Fibroblast of skin of right quadriceps (primary cell): ENCODE measurements at places on chromosomes 7 and 10.
A peak's percentile ranks its signal among the peaks of the same experiment; 100 is the strongest.

DNA sequence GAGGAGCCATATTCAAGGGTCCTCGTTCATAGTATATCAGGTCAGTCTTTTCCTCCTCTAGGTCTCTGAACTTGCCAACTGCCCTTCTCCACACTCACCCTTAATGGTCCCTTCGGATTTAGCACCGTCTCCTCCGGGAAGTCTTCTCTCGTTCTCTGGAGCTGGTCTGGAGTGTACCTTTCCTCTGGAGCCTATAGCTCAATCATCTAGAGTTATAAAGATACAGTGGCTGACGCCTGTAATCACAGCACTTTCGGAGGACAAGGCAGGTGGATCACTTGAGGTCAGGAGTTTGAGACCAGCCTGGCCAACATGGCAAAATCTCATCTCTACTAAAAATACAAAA is 4.4 kb upstream of the SCD start:
- DNase-seq = no peak

GRCh38 chr10:77458986-77459590 is 178.5 kb downstream of the KCNMA1 start:
- peak; percentile 73 for DNase-seq

DNA sequence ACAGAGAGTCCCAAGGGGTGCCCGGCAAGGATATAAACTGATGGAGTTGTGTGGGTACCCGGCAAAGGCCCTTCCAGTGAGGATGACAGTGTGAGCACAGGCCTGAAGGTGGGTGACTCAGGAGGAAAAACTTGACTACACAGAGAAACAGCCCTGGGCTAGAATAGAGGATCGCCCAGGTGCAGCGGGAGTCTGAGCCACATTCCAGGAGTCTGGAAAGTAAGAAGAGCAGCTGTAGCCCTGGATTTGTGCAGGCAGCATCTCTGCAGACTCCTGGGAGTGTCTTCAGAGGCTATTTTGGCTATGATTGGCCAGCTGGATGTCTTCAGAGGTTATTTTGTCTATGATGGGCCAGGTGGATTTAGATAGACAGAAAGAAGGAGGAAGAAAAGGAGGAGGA is 367.6 kb upstream of the MKI67 start:
- no peak for DNase-seq

- peak; percentile 29 for DNase-seq
Observed at GRCh38 chr10:21083861-21084260, 186.8 kb upstream of the NEBL start.

DNA sequence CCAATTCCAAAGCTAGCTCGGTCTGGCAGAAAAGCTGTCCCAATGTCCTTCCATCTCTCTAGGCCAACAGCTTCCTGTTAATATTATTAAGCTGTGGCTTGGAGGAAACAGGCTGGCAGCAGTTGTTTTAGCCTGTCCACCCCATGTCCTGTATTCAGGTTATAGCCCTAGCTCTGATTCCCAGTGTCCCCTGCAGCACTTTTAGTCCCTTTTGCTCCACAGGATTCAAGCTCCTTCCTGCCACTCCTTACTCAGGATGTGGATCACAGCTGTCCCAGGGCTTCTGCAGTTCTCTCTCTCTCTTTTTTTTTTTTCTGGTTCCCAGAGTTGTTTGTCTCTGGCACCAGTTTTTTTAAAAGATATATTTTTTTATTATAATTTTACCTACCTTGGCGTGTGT is 85.2 kb downstream of the PPP1R17 start:
- DNase-seq = no peak

DNA sequence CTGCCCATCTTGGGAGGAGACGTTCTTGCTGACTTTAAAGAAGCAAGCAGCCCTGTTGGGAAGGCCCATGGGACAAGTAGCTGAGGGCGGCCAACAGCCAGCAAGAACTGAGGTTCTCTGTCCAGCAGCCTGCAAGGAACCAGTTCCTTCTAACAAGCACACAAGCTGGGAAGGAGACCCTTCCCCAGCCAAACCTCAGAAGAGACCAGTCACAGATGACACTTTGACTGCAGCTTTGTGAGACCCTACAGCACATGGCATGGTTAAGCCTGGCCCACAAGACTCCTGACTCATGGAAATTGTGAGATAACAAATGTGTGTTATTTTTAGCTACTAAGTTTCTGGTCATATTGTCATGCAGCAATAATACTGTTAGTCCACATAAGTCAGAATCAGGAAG is 99.9 kb downstream of the PRLHR start:
- peak; percentile 25 for DNase-seq

DNA sequence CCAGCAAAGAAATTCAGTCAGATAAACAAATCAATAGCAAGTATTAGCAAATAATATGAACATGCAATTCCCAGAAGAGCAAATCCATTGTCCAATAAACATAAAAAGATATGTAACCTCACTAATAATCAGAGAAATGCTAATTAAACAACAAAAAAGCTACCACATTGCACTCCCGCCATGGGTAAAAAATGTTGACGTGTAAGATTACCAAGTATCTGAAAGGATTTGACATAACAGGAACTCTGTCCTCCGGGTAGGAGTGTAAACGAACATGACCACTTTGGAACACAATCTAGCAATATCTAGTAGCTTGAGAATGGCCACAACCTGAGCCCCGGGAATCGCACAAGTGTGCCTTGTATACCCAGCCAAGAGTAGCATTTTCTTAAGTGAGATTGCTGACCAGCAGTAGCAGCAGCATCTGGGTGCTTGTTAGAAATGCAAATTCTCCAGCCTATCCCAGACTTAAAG is 31.6 kb downstream of the DYDC1 start:
- DNase-seq = no peak

DNA sequence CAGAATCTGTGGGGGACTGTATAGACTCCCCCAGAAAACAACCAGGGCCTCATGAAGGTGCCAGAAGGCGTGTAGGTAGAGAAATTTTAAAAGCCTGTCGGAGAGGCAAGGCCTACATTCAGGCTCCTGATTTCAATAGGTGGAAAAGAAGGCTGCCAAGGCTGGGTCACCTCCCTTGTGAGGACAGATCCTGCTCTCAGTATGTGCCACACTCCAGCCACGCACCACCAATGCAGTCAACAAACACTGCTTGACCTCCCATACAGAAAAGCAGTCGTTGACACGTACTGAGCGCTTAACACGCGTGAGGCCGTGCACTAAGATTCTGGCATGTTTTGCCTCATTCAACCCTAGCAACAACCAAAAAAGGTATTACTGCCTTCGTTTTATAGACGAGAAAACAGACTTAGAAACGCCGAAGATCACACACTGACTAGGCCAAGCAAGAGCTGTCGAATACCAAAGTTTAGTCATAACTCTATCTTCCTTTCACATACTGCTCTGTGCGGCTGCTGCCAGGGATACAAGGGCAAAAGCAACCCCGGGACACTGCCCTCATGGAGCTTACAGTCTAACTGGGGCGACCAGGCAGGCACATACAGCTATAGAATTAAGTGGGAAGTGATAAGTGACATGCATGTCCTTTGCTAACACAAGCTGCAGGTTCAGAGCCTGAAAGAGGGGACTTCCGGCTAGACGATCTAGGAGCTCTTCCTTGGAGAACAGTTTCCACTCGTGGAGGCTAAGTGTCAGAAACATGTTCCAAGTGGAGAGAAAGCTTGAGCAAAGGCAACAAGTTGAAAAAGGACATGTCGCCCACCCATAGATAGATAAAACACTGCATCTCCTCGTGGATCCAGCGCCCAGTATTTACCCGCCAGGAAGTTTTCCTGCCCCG is 797 bp upstream of the NKX2-3 start:
- no peak for DNase-seq

DNA sequence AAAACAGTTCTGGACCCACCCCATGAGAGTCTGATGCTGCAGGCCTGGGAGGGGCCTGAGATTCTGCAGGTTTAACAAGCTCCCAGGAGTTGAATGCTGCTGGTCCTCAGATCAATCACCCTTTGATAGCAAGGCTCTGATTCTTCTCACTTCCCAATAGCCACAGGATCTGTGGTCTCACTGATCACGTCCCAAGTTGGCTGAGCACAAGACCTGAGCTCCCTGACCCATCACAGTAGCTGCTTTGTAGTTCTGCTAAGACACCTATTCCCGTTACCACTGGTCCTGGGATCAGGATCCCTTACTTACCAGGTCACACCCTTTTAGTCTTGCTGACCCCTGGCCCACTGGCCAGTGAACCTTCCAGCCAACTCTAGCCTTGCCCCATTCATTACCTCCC is 372.8 kb downstream of the PHTF2 start:
- no peak for DNase-seq

DNA sequence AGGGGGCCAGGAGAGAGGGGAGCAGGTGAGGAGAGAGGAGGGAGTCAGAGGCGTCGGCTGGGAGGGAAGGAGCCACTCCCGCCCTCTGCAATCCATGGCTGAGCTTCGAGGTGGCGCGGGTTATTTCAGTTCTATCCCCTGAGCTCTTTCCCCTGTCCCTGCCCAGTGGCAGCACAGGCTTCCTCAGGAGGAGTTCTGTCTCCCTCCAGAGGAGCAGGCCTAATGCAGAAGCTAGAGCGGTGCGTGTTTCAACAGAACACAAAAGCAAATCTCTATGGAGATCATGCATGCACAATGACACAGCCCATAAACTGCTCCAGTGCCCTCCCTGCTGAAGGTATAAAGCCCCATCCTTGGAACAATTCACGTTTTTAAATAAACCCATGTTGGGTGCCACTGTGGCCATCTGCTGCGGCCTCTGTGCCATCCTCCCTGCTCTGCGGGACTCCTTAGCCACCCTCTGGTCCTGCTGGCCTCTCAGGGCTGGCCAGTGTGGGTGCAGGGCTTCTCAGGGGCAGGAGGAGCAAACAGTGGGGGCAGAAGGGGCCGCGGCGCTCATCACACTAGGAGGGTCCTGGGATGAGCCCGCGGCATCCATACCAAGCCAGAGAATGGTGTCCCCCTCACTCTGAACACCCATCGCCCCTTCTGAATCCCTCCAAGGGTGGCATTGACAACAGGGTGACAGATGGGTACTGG is 192.6 kb upstream of the LYZL2 start:
- no peak for DNase-seq

DNA sequence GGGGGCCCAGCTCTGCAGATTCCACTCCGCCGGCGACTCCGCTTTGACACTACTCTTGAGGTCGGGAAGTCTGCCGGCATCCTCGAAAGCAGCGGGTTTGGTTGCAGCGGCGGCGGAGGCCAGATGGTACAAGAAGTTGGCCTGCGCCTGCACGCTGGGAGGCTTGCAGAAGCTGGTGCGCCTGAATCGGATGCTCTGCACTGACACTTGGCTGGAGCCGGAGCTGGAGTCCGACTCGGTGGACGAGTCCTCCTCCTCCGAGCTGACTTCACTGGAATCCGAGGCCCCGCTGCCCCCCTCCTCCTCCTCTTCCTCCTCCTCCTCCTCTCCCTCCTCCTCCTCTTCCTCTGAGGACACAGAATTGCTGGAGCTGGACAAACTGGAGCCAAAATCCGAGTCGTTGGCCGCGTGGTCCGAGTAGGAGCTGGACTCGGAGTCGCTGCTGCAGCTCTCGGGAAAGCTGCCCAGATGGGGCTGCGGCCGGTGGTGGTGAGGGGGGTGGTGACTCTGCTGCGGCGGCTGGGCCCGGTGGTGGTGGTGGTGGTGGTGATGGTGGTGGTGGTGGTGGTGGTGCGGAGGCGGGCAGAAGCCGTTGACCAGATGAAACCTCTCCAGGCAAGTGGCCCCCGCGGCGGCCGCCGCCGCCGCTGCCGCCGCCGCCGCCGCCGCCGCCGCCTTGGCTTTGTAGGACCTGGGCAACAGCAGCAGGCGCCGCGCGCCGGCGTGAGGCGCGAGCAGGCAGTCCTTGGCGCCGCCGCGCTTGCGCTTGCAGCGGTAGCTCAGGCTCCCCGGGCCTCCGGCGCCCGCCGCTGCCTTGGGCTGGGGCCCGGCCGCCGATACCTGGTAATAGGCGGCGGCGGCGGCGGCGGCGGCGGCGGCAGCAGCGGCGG is 9.0 kb downstream of the SKIDA1 start:
- DNase-seq = peak; percentile 66

- no peak for DNase-seq
Observed at GRCh38 chr7:150358433-150358832, 10.2 kb upstream of the REPIN1 start.

DNA sequence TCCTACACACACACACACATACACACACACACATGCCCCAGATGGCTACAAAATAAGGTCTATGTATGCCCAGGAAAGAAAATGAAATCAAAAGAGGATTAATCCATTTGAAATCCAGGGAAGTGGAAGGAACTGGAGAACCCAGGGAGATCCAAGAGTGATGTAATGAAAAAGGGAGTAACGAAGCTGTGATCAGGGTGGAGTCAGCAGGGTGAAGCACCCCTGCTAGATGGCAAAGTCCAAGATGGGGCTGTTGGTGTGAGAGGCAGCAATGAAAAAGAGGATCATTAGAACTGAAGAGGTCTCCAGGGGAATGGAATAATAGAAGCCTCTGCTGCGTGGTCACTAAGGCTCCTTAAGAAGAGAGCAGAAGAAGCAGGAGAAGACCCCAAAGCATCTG is 43.6 kb upstream of the IL6 start:
- no peak for DNase-seq

- peak; percentile 55 for DNase-seq
Observed at GRCh38 chr10:102632394-102633111, 11.7 kb upstream of the TRIM8 start.

- DNase-seq = no peak
Observed at GRCh38 chr7:50346545-50347497, 42.3 kb downstream of the IKZF1 start.

- peak; percentile 70 for DNase-seq
Observed at GRCh38 chr7:42192851-42193461, 44.1 kb downstream of the GLI3 start.

- peak; percentile 8 for DNase-seq
Observed at GRCh38 chr10:19828278-19829049, 12.2 kb downstream of the PLXDC2 start.
